Thoracic aorta (tissue), 2 donors: ENCODE measurements at places on chromosomes 11 and 22. TPM values are rescaled to one million over a fixed set of nuclear protein-coding genes. Genes with fewer than 3 reads are reported as not detected.

- no peak for DNase-seq
Observed at GRCh38 chr11:3170756-3171650, 5.9 kb upstream of the OSBPL5 start.

GRCh38 chr22:44229331-44229730, 48.6 kb downstream of the PARVG start:
- DNase-seq = no peak

CHRM1 gene
- not detected for total RNA-seq

DNA sequence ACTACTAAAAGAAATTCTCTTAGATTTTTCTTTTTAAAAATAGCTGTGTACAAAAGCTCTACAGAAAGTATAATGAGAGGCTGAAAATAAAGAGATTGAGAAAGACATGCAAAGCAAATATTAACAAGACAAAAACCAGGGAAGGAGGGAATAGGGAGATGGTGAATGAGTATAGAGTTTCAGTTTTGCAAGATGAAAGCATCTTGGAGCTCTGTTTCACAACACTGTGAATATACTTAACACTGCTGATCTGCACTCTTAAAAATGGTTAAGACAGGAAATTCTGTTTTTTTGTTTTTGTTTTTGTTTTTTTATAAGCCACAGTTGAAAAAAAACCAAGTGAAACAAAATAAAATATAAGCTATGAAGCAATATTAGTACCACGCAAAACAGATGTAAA, 5.5 kb downstream of the TMEM218 start:
- no peak for DNase-seq

GRCh38 chr22:38416621-38417251, 38.3 kb downstream of the KCNJ4 start:
- no peak for DNase-seq
